Activated CD8-positive, alpha-beta memory T cell treated with anti-CD3 and anti-CD28 coated beads for 48 hours (primary cell): ENCODE measurements at places on chromosomes 4 and X.

- DNase-seq = no peak
These were observed 119.1 kb downstream of the SH3RF1 start for GRCh38 chr4:169151671-169152070.

DNA sequence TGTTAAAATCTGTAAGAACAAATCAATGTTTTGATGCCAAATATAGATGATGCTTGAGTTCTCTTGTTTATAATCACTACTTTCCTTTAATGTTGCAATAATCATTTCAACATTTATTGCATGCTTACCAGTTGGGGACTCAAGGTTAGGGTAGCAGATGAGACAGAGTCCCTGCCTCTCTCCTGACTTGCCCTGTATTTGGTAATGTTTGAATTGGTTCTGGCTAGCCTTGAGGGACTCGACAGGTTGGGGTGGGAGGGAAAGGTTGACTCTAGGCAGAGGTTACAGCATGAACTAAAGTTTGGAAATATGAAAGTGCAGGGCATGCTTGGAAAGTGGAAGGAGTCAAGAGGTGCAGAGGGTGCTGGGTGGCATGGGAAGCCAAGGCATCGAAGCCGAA is 2.0 kb downstream of the SEC24B start:
- DNase-seq = no peak

DNA sequence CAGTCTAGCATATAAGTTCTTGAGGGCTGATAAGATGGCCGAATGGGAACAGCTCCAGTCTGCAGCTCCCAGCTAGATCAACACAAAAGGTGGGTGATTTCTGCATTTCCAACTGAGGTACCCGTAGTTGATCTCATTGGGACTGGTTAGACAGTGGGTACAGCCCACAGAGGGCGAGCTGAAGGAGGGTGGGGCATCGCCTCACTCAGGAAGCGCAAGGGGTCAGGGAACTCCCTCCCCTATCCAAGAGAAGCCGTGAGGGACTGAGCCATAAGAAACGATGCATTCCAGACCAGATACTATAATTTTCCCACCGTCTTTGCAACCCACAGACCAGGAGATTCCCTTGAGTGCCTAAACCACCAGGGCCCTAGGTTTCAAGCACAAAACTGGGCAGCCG is 109.0 kb downstream of the RPS6KA6 start:
- DNase-seq = no peak

- no peak for DNase-seq
These were observed 1609.1 kb downstream of the C4orf33 start for GRCh38 chr4:130705023-130705422.

DNA sequence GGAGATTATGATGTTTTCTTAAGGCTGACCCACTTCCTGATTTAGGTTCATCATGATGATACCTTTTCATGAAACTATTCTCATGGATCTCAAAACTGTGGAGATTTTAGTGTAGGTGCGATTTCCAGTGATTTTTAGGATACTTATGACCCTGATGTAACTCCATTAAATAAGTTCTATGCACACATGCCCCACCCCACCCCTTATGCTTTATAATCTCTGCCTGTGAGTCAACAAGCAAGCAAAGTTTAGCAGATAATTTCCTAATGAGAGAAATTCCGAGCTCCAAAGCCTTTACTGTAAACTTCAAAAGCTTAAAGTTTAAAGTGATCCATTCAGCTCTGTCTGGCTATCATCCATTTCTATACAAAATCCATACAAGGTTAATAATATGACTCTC is 56.4 kb downstream of the C4orf33 start:
- DNase-seq = no peak

- DNase-seq = no peak
These were observed 152.8 kb downstream of the RASL11B start for GRCh38 chr4:53014881-53015280.

GRCh38 chr4:3791910-3792542 is 25.8 kb downstream of the ADRA2C start:
- no peak for DNase-seq

DNA sequence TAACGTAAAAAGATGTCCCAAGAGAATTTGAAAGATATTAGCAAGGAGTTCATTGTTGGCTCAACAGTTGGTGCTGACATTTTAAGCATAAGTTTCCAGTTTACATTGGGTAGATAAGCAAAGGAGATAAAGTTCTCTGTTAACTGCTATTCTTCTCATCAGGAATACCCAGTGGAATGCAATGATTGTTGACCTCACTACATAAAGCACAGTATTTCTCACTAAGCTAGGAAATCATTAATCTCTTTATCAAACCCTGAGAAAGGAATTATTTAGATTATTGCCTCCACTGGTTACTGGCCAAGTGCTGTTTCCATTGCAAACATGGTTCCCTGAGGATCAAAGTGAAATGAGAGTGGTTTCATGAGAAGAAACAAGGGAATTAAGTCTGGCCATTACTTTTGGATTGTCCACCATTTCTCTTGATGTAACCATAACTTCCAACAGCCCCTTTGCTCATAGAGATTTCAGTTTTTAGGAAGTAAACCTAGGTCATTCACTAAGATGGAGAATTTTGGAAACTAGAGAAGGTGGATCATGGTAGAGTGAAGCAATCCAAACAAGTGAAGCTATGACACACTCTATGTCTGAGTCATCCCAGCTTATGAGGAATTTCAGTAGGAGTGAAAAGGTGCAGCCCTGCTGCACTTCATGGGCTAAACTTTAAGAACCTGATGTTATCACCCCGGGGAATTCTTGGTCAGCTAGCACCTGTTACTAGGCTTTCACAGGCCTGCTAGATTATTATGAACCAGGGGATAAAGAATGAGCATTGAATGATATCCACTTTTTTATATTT is 163.4 kb downstream of the AREG start:
- no peak for DNase-seq

DNA sequence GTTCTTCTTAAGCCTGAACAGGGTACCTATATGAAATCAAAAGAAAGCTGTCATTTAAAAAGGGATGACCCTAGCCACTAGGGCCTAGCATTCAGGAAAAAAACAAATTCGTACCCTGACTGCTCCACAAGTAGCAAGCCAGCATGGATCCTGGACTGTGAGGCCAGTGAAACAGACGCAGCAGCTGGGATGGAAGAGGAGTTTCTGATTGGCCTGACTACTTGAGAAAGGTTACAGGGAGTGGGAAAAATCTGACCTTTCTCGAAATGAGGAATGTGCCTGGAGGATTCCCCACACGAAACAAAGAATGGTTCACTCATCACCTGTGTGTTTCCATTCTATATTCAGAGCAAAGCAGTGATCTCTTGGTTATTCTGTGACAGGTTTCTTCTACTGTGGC is 87.6 kb upstream of the JADE1 start:
- DNase-seq = no peak

- no peak for DNase-seq
These were observed 35.1 kb upstream of the NPY2R start for GRCh38 chr4:155173371-155173770.

- no peak for DNase-seq
These were observed at the start of gene SPOCK3 for GRCh38 chr4:167234316-167234881. TSS of gene SPOCK3 (minus strand) at chr4:167234494.

DNA sequence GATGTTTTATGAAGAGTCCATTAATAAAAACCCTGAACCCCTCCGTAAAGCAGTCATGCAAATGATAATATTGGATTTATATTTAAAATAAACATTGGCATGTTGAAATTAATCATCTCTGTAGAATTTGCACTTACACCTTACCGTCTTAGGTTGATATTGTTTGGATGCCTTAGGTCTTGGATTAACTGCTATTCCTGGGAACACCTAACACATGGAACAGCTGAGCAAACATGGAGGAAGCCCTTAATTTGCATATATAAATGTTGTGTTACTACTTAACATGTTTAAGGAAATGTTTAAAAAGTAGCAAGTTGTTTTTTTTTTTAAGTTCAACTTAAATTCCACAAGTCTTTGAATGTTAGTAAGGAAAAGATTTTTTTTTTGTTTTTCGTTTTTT is 62.5 kb downstream of the NSD2 start:
- no peak for DNase-seq

DNA sequence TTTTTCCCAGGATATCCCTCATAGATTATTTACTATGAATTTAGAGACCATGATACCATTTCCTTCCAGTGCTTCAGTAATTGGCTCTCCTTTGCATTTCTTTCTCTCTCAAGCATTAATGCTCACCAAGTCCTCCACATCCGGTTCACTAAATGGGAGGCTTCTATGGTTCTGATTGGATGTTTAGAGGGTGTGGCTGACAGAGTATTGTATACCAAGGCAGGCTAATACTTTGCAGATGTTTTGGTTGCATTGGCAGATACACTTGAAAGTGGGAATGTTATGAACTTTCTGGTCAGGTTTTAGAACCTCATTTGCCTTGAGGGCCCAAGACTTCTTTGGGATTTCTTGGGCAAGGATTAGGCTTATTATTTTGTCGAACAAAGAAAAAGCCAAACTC is 24.2 kb downstream of the CBLL2 start:
- DNase-seq = no peak

- DNase-seq = no peak
These were observed 48.8 kb downstream of the CLDN34 start for GRCh38 chrX:10015723-10016518.

GRCh38 chrX:123203772-123204171 is 19.7 kb downstream of the GRIA3 start:
- DNase-seq = no peak

- DNase-seq = no peak
These were observed 578.3 kb upstream of the FAT1 start for GRCh38 chr4:187301923-187302322.

DNA sequence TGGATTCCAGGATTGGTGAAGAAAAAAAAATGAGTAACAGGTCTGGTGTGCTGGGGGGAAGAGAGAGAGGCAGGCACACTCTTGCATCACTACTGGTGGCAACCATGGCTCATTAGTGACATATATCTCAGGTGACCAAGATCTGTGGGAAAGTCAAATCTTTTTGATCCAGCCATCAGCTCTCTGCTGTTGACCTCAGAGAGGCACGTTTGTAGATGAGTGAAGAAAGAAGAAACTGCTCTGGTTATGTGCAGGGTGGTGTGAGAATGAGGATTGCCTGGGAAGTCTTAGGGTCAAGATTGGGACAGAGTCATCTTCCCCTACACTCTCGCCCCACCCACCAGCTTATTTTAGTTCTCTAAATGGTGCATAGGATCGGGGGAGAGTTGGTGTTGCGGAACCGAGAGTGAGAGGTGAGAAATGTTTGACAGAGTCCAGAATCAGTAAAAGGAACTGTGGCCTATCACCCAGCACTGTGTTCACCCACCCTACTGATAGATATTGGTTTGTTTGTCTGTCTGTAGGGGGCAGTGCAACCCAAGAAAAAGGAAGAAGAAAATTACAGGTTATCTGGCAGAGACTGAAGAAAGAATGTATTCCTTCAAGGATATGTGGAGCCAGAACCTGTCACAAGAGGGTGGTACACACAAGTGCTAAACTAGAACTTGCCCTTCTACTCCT is 21.9 kb downstream of the ARMCX6 start:
- no peak for DNase-seq

- no peak for DNase-seq
These were observed 15.5 kb downstream of the CPE start for GRCh38 chr4:165394275-165394674.
